ENCODE measurements at places on chromosomes 5 and 9.

GRCh38 chr5:104305602-104306001, 743.0 kb upstream of the NUDT12 start:
- DNase-seq: no peak

GRCh38 chr9:127905788-127906191, 6.4 kb upstream of the ST6GALNAC6 start:
- DNase-seq: no peak

DNA sequence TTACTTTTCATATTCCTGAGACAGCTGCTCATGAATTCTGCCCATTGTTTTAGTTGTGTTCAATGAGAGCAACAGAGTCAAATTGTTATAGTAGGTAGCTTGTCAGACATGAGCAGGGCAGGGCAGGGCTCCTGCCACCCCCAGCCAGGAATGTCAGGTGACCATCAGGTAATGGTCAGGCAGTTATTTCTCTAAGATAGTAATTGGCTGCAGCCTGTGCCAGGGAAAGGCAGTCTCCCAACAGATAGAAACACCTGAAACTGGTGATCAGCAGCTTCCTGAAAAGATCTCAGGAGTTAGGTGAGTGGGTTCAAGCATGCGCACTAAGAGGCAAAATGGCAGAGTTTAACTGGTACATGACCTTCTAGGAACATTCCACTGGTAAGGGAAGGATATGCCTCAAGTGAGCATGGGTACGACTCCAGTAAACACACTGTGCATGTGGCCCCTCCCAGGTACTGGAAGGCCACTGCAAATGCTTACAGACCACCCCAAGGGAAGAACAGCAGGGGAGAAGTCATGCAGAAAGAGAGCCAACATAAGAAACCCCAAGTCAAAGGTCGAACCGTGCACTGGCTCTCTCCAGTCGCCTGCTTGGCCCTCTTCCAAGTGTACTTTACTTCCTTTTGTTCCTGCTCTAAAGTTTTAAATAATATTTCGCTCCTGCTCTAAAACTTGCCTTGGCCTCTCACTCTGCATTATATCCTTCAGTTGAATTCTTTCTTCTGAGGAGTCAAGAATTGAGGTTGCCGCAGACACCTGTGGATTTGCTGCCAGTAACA, 25.1 kb downstream of the CARTPT start:
- no peak for DNase-seq

DNA sequence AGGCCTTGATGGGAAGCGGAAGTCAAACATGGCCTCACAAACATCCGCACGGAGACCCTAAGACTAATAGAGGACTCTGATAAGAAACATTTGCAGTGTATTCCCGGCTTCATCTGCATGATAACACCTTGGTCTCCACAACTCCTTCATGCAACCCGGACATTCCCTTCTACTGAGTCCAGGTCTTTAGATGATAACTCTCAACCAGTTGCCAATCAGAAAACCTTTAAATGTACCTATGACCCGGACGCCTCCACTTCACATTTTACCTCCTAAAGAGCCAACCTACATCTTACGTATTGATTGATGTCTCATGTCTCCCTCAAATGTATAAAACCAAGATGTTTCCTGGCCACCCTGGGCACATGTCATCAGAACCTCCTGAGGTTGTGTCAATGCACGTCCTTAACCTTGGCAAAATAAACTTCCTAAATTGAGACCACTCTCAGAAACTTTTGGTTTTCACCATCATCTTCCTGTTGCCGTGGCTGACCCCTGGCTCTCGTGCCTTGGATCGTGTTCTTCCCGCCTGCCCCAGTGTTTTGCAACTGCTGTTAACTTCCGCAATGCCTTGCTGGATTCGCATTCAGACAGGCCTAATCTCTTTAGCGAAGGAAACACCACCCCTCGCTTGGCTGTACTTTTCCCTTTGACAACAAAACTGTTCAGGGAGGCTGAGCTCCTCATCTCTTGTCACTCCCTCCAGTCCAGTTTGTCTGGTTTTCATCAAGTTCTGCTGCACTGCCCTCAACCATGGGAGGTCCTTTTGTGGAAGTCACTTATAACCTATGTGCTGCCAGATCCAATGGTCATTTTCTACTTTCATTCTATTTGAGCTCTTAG, 1.1 kb upstream of the DAP start:
- DNase-seq: no peak

DNA sequence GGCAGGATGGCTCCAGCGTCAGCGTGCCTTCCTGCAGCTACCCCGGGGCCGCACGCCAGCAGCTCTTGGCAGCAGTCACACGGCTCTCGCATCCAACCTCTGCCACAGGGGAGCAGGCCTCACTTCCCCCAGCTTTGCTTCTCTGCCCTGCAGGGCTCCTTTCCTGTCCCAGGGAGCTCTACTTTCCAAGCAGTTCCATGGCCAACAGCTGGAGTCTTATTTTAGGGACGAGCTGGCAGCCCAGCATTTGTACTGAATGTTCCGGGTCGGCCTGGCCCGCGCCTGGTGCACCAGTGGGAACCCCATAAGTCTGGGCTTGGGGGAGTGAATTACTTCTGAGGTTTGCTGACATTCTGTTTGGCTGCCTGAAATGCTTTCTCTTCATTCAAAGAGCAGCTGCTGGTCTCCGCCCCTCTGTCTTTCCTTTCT, 34.6 kb downstream of the GADD45G start:
- DNase-seq: no peak

GRCh38 chr9:117917873-117918272, 213.7 kb downstream of the TLR4 start:
- no peak for DNase-seq
